ENCODE measurements at places on chromosomes 13 and 19.

- no peak for DNase-seq
Observed at GRCh38 chr13:91166714-91167511, 180.6 kb upstream of the MIR17HG start.

- no peak for DNase-seq
Observed at GRCh38 chr13:48040896-48041295, 3.4 kb downstream of the NUDT15 start.

- no peak for DNase-seq
Observed at GRCh38 chr13:98873377-98874028, 104.4 kb downstream of the DOCK9 start.

- peak; percentile 63 for DNase-seq
Observed at GRCh38 chr19:3284759-3285646, 60.5 kb downstream of the CELF5 start.

GRCh38 chr13:57918913-57919312 is 287.4 kb downstream of the PCDH17 start:
- no peak for DNase-seq

DNA sequence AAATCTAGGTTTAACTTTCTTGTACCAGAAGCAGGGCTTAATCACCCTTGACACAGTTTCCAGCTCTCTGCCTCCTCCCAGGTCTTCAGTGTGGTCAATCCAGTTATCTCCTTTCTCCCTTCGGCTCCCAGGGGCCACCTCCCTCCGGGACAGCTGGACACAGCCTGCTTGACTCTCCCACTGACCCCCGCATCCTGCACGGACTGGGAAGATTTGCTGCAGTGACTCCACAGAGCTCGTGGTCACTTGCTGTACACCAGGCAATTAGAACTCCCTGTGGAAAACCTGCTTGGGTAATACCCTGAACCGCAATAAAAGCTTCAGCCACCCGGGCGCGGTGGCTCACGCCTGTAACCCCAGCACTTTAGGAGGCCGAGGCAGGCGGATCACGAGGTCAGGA is 116.5 kb downstream of the NUFIP1 start:
- no peak for DNase-seq
